ENCODE measurements at places on chromosomes 12 and 14.
A peak's percentile ranks its signal among the peaks of the same experiment; 100 is the strongest.

- DNase-seq: no peak
These were observed 328.1 kb downstream of the ALG10 start for GRCh38 chr12:34350092-34351041.

DNA sequence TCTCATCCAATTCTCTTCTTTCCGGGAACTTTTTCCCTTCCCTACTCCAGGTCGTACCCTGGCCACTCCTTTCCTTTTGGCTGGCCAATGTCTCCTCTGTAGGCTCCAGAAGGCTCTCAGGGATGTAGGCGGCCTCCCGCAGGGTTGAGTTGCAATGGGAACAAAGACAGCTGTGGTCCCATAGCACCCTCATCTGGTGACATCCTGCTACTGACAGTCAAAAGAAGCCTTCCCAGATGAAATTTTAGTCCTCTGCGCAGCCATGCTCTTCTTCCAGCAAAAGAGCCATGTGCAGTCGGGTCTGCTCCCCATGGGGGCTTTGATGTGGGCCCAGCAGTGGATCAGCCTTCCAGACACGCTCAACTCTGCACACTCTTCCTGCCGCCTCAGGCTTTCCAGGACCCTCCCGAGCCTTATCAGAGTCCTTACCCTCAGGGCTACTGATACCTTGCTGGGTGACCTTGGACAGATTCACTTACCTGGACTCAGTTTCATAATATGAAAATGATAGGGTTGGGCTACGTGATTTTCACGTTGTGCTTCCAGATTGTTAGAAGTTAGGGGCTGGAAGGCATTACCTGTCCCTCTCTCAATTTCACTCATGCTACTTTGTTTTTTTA is 5.5 kb upstream of the CELA1 start:
- peak; percentile 19 for DNase-seq

- DNase-seq: no peak
These were observed 55.4 kb downstream of the CCER1 start for GRCh38 chr12:90899456-90900182.

- DNase-seq: no peak
These were observed 243.7 kb downstream of the PAX9 start for GRCh38 chr14:36905272-36905888.

GRCh38 chr14:77290705-77291104 is 19.7 kb upstream of the NGB start:
- no peak for DNase-seq

DNA sequence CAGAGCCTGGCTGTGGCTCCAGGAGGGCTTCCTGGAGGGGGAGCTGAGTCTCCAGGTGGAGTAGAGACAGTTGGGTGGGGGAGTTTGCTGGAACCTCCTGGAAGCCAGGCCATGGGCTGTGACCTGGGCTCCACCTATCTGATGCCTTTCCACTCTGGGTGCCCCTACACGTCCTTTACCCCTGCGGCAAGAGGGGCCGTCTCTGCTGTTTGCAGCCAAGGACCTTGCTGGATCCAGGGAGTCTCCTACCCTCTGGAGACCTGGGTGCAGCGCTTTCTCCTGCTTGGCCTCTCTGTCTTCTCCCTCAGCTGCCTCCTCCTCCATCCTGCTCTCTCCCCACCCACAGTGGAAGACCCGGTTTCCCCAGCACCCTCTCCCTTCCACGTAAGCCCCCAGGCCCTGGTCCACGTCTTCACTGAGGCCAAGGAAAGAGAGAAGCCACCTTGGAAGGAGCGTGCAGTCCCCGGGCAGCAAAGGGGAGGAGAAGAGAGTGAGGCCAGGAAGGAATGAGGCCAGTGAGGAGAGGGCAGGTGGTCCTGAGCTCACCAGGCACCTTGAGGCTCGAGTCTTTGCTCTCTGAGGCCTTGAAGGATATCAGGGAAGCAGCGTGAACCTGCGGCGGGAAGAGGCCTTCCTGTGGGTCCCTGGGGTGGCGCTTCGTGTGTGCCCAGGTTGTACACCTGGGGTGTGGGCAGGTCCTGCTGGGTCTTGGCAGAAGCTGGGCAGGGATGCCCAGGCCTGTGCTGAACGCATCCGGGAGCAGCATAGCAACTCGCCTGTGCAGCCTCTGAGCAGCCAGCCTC is 294.3 kb upstream of the RTL1 start:
- DNase-seq: no peak

DNA sequence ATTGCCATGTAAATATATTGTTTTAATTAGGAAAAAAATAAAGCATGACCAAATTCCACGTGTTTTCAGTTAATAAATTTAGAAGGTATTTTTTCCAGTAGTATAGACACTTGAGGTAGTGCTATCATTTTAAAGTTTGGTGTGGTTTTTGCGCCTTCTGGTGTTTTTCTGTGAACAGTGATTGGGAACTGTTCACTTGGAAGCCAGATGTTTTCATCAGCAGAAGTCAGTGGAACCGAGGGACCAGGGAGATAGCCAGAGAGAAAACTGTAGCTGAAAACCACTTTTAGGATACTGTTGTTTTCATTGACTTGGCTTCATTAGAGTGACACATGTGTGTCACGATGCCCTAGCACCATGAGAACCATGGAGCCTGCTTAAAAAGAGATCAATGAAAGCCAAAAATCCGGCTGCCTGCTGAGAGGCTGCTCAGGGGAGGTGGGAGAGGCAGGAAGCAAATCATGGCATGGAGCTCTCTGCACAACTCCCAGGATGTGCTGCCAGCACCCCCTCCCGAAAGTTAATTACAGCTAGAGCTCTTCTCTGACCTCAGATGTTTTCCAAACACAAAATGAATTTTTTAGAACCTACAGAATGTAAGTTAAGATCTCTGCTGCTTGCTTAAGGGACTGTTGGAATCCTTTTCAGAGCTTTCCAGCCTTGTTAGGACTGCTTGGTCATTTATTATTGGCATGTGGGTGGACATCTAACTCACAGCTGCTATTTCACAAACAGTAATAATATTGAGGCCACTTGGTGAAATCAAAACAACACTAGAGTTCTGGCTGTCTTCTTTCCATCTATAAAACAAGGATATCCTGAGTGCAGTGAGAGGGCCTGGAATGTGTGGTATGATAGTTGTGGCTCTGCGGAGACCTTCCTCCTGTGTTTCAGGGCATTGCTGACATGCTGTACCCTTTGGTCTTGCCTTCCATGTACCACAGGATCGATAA is 192.3 kb downstream of the ANO4 start:
- DNase-seq: no peak

Measured in activated naive CD4-positive, alpha-beta T cell treated with Interleukin-2 at 50 U/mL for 16 hours (primary cell).